ENCODE measurements at places on chromosomes 4 and X. TPM values are rescaled to one million over a fixed set of nuclear protein-coding genes. Genes with fewer than 3 reads are reported as not detected.

The GRPR gene
- under 0.01 TPM for total RNA-seq

The SHROOM4 gene
- 0.28 TPM for total RNA-seq

The WDR19 gene
- 27.9 TPM for total RNA-seq

The IL2 gene
- not detected for total RNA-seq

The COX7B2 gene
- not detected for total RNA-seq

The SCRG1 gene
- total RNA-seq = 0.85 TPM

The GPR34 gene
- total RNA-seq = not detected

The ZNF275 gene
- 5.8 TPM for total RNA-seq

The NXF2 gene
- total RNA-seq = not detected

The CAMK2D gene
- total RNA-seq = 92.9 TPM

The LONRF3 gene
- total RNA-seq = 0.28 TPM

The DDX53 gene
- not detected for total RNA-seq

The CWH43 gene
- total RNA-seq = not detected
